MCF 10A (cell line): ENCODE measurements at places on chromosomes 2 and 18.
A peak's percentile ranks its signal among the peaks of the same experiment; 100 is the strongest.

DNA sequence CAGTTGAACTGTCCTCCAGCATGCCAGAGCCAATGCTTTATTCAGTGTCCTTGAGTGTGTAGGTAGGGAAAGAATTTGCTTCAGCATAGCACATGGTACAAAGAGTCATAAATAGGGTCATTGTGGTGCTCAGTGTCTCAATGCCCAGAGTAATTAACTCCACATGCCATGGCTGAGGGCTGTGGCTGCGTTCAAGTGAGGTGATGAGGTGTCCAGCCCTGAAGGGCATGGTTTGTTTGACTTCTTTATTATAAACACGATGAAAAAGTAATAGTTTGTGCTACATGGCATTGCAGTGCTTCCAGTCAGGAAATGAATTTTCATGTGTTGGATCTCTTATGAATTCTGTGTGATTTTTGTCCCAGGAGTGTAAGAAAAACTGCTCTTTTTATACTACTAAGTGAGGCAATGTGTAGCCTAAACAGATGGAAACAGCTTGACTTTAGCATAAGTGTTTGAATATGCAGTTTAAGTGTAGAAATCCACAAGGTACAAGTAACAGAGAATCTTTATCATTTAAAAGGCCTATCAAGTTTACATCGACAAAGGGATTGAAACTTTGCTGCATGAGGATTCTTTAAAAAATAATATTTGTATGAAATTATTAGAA, 507.9 kb upstream of the CDH2 start:
- no peak for DNase-seq

GRCh38 chr2:98743835-98744234, 12.9 kb upstream of the MGAT4A start:
- DNase-seq = peak; percentile 14

- DNase-seq = peak; percentile 5
Measured at GRCh38 chr2:66509326-66509811, 74.4 kb downstream of the MEIS1 start.

DNA sequence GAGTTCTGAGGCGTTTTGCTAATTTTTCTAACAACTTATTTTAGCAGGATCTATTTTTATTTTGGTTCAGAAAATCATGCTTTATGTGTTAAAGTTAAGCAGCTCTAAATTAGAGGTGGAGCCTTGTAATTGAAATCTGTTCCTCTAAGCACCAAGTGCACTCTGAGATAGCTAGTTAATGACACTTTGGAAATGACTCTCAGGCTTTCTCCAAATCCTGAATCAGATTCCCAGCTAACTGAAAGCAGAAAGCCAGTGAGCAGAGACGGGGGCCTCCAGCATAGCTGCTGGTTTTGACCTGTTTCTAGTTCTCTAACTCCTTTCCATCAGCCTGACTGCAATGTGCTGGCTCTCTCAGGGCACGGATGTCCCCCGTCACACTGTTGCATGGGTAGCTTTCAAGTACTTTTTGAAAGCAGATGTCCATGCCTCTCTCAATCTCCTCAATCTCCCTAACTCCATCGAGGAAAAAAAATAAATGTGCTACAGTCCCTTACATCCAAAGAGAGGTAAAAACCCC, 326.5 kb downstream of the SATB2 start:
- DNase-seq = no peak

DNA sequence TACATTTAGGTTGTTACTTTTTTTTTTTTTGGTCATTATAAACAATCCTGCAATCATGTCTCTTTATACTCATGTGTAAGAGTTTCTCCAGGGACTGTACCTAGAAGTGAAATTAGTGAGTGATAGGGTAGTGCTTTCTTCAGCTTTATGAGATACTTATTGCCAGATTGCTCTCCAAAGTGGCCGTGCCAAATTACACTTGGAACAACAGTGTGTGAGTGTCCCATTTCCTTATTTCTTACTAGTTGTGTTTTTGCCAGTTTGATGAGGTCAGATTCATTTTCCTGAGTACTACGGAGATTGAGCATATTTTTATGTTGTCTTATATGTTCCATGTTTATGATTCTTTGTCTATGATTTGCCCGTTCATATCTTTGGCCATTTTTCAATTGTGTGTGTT, 39.2 kb downstream of the GALNT1 start:
- no peak for DNase-seq

GRCh38 chr2:186570604-186571003, 19.3 kb upstream of the ITGAV start:
- DNase-seq = peak; percentile 92
